ENCODE measurements at places on chromosomes 2 and 18.

GRCh38 chr2:191204433-191204832 is 40.8 kb upstream of the MYO1B start:
- no peak for DNase-seq

DNA sequence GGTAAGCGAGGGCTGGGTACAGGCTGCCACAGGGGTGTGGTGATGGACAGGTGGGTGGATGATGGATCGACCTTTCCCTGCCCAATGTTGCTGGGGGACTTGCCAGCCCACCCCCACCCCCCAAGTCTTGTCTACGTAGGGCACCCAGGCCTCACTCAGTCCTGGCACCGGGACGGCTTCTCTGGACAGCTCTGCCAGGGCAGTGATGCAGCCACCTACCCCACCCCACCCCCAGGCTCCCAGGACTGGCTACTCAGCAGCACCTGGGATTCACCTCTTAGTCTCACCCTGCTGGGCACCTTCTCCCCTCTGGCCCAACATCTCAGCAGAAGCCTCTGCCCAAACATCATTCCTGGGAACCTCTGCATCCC is 55.7 kb downstream of the ANKMY1 start:
- DNase-seq: no peak

- no peak for DNase-seq
Observed at GRCh38 chr18:50594942-50595341, 35.1 kb downstream of the MAPK4 start.

GRCh38 chr18:9101730-9102507 is 580 bp upstream of the NDUFV2 start:
- DNase-seq: peak; percentile 71

DNA sequence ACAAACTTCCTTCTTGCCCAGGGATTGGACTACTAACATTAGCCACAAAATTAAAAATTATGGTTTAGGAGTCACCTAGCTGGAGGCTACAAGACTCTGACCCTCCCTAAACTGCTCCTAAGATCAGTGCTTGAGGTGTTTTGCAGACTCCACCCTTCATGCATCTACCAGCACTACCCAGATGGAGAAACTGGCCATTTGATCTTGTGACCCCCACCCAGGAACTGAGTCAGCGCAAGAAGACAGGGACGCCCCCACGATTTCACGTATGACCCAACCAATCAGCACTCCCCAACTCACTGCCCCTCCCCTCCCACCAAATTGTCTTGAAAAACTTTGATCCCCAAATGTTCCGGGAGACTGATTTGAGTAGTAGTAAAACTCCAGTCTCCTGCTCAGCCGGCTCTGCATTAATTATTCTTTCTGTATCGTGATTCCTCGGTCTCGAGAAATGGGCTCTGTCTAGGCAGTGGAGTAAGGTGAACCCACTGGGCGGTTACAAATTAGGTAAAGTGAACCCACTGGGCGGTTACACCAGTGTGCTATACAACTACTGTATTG is 40.1 kb upstream of the CCDC88A start:
- DNase-seq: no peak

DNA sequence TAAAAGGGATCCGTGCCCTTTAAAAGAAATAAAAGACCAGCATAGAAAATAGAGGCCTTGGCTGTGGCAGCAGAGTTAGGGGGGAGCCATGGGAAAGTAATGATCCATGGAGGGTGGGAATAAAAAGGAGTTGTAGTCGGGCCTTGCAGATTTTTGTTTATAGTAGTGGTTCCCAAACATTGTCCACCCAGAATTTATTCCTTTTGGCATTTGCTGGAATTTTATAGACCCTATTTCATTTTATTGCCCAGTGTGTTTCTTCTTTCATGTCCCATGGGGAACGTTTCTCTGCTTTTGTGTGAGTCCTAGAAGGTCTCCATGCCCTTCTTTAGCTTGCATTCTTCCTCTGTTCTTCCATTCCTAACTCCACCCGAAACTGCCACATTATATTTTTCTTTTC is 222.2 kb downstream of the LTBP1 start:
- no peak for DNase-seq

DNA sequence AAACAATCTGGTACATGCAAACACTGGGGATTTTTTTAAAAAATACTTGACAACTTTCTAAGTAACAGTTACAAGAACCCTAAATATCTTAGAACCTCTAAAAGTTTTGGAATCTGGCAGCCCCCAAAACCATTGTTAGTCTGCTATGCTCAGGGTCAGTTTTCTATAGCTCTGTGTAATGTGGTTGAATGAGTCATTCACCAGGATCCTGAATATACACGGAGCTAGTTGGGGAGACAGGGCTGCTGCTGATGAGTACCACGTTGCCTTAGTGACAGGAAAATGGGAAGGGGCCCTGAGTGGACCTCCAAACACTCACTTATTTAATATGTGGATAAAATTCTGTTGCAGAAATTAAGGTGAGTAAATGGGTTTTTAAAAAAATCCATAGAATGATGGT is 36.9 kb upstream of the TANC1 start:
- peak; percentile 17 for DNase-seq

- DNase-seq: no peak
Observed at GRCh38 chr2:210092791-210093190, 78.4 kb downstream of the KANSL1L start.

DNA sequence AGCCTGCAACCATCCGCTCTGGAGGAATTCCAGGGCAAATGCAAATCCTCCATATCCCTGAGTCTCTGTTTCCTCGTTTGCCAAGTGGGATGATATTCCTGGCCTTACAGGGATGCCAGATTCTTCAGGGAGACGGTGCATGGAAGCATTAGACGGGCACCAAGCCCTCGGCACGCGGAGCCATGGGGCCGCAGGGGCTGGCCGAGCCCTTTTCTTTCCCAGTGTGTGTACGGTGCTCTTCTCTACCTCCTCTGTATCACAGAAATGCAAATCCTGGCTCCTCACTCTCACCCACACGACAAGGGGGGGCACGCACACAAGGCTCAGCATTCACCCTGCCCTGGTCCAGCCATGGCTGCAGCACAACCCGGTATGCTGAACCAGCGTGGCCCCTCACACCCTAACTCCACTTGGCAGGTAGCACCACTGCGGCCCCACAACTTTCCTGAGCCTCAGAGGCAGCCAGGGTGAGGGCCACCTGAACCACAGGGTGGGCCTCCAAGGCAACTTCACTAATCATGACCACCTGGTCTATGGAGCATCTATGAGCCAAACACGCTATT is 64.1 kb upstream of the SALL3 start:
- DNase-seq: no peak

GRCh38 chr2:3116371-3116770 is 261.2 kb downstream of the EIPR1 start:
- DNase-seq: no peak

DNA sequence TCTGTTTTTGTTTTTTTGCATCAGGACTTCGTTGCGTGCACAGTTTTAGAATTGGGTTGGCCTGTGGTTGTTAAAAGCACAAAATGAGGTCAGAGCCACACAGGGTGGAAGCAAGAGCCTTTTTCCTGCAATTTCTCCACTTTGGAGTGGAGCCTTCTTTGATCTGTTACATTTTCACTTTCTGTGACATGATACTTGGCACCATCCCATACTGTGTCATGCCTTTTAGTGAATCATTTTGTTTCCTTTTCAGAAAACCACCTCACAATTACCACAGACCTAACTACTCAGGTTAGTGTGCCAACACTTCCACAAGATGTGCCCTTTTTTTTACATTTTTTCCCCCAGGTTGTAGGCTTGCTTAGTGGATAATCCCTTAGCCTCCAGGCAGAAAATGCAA is 32.5 kb downstream of the MERTK start:
- DNase-seq: no peak

Data from SW 1271 (cell line).